Right renal pelvis (tissue), 4 donors: ENCODE measurements at places on chromosomes 3 and 15. TPM values are rescaled to one million over a fixed set of nuclear protein-coding genes. Genes with fewer than 3 reads are reported as not detected.
A peak's percentile ranks its signal among the peaks of the same experiment; 100 is the strongest.

The CADPS gene
- 2.0 TPM for polyA plus RNA-seq

- no peak for DNase-seq
These were observed 99.4 kb downstream of the RPL39L start for GRCh38 chr3:187039723-187040414.

- no peak for DNase-seq
These were observed 334.4 kb upstream of the TRIM42 start for GRCh38 chr3:140343211-140344081.

DNA sequence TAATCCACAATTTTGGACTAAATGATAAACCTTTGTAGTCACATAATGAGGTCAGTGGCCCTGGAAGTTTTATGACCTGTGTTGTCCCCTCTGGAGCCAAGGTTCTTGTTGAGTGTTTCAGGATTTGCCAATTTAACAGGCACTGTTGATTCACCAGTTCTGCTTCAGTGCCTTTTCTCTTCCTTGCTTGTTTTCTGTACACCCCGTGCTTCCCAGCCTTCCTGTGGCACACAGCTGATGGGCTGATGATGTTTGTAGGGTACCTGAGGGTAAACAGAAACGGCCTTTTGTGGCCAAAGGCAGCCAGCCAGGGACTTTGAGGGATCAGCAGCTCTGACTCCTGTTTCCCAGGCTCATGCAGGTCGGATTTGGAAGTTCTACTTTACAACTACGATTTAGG is 13.3 kb downstream of the GYG1 start:
- no peak for DNase-seq

DNA sequence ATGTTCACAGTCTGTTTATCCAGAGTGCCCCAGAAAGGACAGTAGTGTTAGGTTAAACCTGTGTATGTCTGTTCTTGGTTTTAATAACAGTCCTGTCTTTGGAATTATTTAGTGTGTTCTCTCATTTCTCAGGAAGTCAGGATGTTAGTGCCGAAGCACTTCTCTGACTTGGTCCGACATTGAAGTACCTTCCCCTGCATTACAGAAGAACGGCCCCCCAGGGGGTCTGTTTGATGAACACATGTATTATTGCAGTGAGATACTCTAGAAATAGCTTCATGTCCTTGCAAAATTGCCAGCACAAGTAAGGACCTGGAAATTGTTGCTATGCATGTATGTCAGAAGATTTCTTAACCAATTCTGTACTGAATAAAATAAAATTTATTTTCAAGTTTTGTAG is 110.9 kb downstream of the IGF1R start:
- DNase-seq = no peak

DNA sequence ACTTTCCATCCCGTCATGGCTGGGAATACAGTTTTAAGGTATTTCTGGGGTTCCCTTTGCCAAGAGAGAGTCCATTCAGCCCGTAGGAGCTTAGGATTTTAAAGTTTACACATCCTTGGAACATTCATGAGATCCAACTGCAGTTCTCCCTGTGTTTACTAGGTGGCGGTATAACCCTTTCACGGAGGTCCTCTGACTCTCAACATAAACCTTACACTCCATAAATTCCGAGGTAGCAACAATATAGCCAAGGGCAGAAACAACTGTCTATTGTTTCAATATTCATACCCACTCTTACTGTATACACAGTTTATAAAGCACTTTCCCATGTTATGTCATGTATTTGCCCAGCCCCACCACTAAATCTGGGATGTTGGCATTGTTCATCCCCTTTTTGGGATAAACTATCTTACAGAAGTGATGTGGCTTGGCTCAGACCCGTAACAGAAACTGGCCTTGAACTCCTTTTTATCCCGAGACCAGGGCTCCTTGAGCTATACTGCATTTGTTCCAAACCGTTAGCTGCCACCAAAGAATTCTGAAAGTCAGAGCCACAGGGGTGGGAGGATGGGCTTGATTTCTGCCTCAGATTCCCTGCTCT is 69.2 kb upstream of the COL6A5 start:
- DNase-seq = peak; percentile 59

DNA sequence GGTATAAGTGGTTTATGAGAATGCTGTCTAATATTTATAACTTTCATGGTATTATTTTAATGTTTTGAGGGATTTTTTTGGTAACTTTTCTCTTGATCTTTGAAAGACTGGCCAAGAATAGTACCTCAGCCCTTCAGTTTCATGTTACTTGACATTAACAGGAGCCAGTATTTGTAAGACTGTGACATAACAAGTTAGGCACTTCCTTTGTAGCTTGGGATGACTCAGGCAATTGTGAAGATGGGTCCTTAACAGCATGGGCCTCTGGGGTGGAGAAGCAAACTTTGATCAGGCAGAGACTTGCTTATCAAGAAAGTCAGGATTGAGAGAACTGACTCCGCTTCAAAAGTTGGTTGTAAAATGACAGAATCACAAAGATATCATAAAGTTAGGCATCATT is 9.5 kb downstream of the LRRC49 start:
- no peak for DNase-seq
